COR-L47 (cell line): ENCODE measurements at places on chromosomes 5 and 9.

DNA sequence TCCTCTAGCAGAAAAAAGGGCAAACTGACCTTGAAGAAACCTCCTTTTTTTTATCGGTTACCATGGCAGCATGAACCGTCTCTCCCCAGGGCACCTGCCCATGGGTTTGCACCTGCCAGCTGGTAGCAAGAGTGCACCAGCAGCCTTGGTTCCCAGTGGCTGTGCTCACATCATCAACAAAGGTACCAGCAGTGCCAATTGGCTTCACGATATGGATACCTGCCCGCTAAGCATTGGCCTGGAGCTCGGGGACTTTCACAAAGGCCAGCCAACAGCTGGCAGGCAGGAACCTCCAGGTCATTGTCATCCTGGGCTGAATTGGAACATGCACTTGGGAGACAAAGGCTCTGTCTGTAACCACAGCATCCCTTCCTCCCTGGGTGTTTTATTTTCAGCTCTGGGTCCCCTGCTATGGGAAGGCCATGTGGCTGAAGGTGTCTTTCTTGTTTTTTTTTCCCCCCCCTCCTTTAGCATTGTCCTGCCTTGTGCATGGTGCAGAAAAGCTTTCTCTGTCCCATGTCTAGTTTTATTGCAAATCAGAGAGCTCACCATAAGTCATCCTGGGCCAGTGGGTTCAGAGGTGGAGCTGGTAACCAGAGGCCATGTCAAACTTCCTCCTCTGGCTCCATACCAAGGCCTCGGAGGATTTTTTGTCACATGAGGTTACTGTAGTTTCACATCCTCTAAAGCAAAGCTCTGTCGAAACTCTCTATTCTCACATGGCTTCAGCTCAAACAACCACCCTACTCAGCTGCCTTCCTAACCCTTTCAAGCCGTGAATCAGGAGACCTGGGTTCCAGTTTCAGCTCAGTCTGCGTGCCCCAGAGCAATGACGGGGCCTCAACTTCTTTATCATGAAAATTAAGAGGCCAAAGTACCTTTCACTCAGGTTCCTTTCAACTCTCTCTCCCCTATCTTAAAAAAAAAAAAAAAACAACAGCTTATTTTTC, 145.5 kb upstream of the MAP3K1 start:
- peak; percentile 87 for DNase-seq

GRCh38 chr5:144120661-144121180, 49.7 kb downstream of the YIPF5 start:
- no peak for DNase-seq

- no peak for DNase-seq
Observed at GRCh38 chr5:12659686-12660085, 755.4 kb upstream of the CTNND2 start.

GRCh38 chr5:154767576-154767975, 12.4 kb downstream of the LARP1 start:
- no peak for DNase-seq

- no peak for DNase-seq
Observed at GRCh38 chr9:136204838-136205706, at the start of gene LHX3. LHX3 (minus strand) TSS chr9:136205128; CDS start chr9:136205012, 116 bp downstream.

GRCh38 chr5:36442352-36442751, 140.7 kb upstream of the RANBP3L start:
- no peak for DNase-seq

- DNase-seq: no peak
Observed at GRCh38 chr5:13913962-13914361, 30.5 kb downstream of the DNAH5 start.

DNA sequence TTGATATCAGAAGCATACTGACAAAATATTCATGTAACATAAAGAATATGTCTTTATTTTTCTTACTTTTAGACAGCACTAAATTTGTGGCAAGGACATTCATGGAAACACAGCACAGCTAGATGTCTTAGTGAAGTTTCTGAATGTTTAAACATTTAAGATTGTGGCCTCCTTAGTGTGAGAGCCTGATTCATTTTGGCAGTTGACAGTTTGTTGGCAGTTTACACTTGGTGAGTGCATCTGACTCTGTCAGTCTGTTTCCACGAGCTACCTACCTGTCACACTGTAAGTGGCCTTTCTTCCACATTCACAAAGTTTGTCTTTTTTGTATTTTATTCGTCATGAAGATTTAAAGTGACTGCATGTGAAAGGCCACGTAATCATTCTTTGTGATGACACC, 436.8 kb downstream of the TUSC1 start:
- DNase-seq: no peak

- DNase-seq: no peak
Observed at GRCh38 chr5:10707198-10708142, 53.6 kb downstream of the DAP start.

DNA sequence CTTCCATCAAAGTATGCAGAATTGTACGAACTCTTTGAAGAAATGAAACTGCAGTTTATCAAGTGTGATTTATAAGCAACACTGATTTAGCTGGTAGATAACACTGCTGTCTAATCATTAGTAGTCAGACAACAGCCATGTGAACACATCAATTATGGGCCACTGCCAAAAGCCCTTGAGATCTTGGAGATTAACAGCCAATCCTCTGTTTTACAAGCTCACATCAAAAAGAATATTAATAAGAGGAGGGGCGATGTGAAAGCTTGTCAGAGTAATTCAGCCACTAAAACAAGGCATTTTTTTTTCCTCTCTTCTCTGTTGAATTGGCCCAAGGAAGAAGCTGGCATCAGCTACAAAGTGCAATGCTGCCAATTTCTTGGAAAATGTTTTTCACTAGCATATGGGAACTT, 28.1 kb downstream of the ZNF608 start:
- DNase-seq: peak; percentile 24

DNA sequence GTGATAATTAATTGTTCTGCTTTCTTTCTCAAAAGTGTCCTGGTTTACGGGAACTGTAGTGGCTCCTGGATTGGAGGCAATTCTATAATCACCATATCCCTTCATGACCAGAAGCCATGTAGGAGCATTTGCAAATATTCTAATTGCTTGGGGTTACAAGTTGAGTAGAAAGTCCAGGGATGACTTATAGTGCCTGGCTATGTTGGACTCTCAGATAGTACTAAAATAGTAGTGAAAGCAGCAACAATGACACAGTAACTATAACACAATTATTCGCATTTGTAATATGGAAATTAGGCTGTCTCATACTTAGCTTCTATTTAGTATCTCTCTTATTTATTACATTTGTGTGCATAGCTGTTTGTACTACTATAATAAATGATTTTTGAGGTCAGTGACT, 712.5 kb upstream of the GRAMD2B start:
- DNase-seq: no peak

DNA sequence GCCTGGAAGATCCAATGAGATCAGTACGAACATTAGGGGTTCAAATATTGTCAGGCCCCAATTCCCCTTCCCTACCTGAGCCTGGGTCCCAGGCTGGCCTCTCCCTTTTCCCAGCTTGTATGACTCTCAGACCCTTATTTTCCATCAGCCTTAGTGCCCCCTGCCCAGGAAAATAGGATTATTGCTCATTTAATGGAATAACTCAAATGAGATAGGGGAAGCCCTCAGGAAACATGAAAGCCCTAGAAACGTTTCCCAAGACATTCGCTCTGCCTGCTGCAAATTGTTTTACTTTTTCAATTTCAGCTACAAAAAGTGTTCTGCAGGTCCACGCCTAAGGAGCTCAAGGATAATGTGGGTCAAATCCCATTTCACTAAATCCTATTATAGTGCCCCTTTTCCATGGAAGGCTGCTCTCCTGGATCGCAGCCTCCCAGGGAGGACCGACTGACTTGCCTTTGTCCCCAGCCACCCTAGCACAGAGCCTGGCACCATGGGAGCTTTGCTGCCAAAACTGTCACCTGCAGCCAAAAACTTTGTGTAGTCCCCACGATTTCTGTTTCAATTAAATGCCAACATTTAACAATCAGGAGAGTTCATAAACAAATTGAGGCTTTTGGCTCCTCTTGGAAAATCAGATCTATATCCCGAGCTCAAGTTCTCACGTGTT, 46.9 kb downstream of the THOC3 start:
- no peak for DNase-seq

- no peak for DNase-seq
Observed at GRCh38 chr5:172140120-172140519, 47.9 kb downstream of the STK10 start.

DNA sequence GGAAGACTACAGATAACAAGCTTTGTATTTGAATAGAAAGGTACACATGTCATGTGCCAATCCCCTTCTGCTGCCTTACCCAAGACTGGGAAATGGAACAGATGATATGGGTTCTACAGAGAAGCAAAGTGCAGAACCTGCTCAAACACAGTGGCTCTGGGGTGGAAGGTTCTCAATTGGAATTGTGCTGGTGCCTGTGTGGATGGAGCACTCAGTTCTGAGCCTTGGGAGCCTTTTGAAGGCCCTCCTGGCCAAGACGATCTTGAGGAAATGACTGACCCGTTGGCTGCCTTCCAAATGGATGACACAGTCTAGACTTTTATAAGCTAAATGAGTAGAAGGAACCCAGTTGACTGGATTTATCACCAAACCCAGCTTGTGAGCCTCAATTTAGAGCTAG, 4.2 kb upstream of the PRSS3 start:
- no peak for DNase-seq

DNA sequence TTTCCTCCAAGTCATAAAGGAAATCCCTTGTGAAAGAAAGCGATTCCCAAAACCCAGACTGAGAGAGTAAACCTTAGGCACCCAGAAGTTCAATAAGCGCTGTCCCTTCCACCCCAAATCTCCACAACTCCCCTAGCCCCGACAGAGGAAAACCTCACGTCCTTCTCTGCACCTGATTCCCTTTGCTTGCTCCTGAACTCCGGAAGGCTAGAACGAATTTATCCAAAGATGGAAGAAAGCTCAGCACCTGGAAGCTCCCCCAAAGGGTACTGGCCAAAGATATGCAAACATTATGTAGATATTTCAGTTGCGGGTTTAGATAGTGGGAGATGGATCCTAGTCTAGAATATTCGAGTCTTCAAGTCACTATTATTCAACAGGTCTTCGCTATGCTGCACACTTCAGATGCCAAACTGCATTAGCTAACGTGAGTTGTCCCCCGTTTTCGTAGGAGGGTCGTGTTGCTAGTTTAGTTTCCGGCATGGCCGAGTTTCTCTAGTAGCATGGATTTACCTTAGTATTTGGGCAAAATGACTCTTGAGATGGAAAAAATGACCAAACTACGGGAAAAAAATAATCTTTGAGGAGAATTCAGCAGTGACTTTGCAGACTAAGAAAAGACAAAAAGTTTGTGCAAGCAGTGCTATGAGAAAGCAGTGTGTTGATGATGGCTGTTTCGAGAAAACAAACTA, 27.7 kb downstream of the NR2F1 start:
- no peak for DNase-seq

DNA sequence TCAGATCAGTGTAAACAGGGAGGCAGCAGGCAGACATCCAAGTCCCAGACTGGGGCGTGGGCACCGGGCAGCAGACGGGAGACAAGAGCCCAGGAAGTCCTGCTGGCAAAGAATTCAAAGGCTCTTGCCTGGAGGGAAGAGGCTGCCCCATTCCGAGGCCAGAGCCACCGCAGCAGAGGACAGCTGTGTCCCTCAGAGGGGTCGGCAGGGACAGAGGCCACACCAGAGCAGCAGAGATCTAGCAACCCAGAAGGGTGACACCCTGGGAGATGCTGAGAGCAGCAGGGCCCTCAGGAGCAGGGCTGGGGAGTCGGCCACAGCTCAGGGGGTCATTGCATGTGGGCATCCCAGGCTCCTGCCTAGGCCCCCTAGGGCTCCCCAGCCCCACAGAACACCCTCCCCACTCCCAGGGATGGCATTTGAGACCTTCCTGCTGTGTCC, 29.1 kb downstream of the ADAMTS2 start:
- no peak for DNase-seq

- DNase-seq: no peak
Observed at GRCh38 chr9:106757514-106757913, 105.5 kb upstream of the ZNF462 start.

DNA sequence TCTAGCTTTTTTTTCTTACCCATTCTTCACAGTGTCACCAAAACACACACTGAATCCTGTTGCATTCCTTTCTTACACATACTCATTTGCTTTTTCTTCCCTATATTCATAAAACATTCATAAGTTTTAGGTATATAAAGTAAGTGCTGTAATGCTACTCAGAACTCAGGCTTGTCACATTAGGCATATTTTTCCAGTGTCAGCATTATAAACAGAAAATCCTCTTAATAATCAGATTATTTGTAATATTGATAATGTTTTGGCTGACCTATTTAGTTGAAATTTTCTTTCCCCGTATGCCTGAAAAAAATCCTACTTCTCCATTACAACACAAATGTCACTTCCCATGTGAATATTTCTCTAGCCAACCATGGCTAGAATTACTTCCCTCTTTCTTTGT, 743.0 kb upstream of the NUDT12 start:
- DNase-seq: no peak

DNA sequence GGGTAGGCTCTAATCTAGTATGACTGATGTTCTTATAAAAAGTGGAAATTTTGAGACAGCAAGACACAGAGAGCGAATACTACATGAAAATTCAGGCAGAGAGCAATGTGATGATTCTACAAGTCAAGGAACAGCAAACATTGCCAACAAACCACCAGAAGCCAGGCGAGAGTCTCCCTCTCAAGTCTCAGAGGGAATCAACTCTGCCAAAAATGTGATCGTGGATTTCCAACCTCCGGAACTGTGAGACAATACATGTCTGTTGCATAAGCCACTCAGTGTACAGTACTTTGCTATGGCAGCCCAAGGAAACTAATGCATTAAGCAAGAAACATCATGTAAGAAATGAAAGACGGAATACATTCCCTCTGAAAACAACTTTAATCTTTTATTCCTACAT, 52.1 kb upstream of the CCNG1 start:
- DNase-seq: no peak

- DNase-seq: no peak
Observed at GRCh38 chr5:176438959-176439757, 9.0 kb upstream of the FAF2 start.

DNA sequence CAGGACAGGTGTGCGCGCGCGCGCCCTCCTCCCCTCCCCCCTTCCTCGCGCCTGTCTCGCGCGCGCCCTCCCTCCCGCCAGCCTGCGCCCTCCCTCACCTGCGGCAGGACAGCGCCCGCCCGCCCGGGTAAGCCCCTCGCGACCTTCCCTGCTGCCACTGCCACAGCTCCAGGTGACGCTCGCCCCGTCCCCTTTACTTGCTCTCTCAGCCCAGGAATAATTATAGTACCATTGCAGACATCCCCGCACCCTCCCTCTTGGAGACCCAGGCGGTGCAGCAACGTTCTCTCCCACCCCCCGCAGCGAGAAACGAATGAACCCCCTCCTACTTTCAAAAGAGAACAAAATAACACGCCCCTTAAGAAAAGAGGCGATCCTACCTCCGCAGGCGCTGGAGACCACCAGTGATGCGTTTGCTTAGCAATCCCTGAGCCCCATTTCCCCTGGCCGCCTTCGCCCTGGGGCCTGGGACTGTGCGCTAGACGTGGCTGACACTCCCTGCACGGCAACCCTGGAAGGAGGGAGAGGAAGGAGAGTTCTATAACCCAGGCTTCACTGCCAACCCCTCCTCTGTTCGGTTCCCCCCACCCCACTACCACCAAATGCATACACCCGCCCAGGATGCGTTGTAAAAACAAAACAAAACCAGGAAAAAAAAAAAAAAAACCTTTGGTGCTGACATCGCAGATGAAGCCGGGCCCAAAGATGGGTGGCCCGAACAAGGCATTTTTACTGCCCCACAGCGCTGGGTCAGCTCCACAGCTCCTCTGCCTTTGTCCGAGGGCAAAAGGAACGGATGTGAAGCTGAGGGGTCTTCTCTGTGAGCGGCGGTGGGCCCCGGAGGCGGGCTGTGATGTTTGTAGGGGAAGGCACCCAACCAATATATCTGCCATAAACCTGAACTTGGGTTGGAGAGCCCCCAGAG, 5.6 kb upstream of the PURA start:
- peak; percentile 67 for DNase-seq
